ENCODE measurements at places on chromosomes 13 and 19.

- no peak overlapping the region for H3K27ac ChIP-seq
- no peak overlapping the region for H3K4me3 ChIP-seq
- no peaks in the 10 kb centered on the region for H3K4me1 ChIP-seq
- DNase-seq = no peak
- H3K27me3 ChIP-seq = no peaks in the 10 kb centered on the region
Measured at GRCh38 chr13:67971291-67971690, 741.2 kb upstream of the PCDH9 start.

DNA sequence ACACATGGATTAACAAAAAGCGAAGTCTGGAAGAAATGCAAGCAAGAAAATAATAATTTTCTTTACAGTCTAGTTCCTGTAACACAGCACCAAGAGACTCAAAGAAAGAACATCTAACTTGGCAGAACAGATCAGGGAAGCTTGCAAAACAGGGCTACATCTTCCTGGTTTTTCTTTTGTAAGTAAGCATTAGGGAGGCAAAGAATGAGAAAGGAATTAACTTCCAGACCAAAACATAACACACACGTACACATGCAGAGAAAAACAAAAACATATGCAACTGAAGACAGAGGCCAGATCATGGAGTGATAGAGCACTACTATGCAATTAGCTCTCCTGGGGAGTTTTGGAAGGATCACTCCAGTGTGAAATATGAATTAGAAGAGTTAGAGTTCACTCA lies 120.5 kb downstream of the DIAPH3 start:
- H3K27ac ChIP-seq = no peak overlapping the region
- DNase-seq = no peak
- H3K36me3 ChIP-seq = no peaks in the 10 kb centered on the region
- H3K27me3 ChIP-seq = no peaks in the 10 kb centered on the region
- H3K4me1 ChIP-seq = no peaks in the 10 kb centered on the region
- no peak overlapping the region for H3K4me3 ChIP-seq

DNA sequence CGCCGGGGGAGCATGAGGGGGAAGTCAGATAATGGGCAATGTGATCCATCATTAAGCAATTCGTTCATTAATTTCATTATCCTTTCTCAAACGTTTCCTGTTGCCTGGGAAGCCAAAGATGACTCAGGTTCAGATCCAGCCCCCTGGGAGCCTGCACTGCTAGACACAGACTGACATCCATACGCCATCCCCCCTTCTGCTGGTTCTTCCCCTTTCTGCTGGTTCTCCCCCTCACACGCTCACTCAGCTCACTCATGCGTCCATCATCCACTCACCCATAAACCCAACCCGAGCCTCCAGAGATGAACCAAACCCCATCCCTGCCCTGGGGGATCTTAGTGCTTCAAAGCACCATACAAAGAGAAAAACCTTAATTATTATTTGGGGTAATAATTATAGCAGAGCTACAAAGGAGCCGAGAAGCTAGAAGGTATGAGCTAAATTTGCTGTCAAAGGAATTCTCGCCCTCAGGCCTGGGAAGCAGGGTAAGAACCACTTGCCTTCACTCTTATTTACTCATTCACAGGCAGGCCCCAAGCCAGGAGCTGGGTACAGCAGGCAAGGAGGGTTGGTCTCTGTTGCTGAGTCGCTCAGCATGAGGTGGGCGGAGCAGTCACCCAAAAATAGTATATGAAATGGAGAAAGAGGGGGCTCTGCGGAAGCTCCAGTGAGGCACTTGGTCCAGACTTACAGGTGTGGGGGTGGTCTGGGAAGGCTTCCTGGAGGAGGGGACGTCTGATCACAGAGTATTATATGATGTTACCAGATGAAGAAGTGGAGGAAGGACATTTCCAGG lies 7.0 kb upstream of the ZNF444 start:
- H3K4me3 ChIP-seq = no peak overlapping the region
- no peaks in the 10 kb centered on the region for H3K27me3 ChIP-seq
- H3K4me1 ChIP-seq = no peaks in the 10 kb centered on the region
- no peaks in the 10 kb centered on the region for H3K36me3 ChIP-seq

GRCh38 chr19:34124828-34125227 lies 47.5 kb upstream of the LSM14A start:
- H3K4me3 ChIP-seq = no peak overlapping the region
- DNase-seq = no peak
- H3K27ac ChIP-seq = no peak overlapping the region
- H3K27me3 ChIP-seq = peaks cover 16% of the 10 kb centered on the region

DNA sequence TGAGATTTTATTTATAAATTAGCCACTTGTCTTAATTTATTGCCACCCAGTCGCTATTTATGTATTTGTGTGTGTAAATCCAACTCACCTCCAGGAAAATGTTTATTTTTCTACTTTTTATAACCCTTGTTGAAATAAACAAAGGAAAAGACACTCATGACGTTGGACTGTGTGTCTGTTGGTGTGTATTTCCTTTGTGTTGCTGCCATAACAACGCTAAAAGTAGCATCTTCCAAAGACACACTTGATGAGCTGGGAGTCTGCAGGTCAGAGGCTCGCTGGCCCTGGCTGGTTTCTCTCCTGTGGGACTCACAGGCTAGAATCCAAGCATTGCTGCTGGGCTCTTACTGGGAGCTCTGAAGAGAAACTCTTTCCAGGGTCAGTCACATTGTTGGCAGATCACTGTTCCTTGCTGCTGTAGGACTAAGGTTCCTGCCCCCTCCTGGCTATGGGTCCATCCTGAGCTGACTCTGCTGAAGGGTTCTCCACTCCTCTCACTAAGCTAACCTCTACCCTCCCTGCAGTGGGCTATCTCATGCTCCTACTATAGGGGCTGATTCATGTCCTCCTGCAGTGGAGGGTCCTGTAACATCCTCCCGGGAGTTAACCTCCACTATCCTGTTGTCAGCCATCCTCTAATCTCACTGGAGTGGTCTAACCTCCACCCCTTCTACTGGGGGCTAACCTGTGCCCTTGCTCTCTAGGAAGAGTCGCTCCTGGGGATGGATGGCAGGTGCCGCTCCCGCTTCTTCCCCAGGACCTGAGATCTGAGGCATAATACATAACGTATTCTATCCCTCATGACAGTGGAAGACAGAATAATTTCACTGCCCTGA lies 2.1 kb downstream of the IFNL2 start:
- peaks cover 26% of the 10 kb centered on the region for H3K27me3 ChIP-seq
- no peaks in the 10 kb centered on the region for H3K36me3 ChIP-seq
- no peak overlapping the region for H3K4me3 ChIP-seq
- no peak for DNase-seq

Data from T-helper 17 cell (primary cell).